A549 treated with DMSO at 1 μM for 4 hours (cell line): ENCODE measurements at places on chromosomes 5 and 9. TPM values are rescaled to one million over a fixed set of nuclear protein-coding genes. Genes with fewer than 3 reads are reported as not detected.

The C9 gene
- not detected in 5 replicates for total RNA-seq

The CDC14B gene
- total RNA-seq, result 9.0 to 13.0 TPM (median 11.1 TPM) in 5 replicates

The PCDHB16 gene
- 0.04 to 0.19 TPM (median 0.06 TPM) in 5 replicates for total RNA-seq

The HTR4 gene
- not detected in 5 replicates for total RNA-seq

The ZBED3 gene
- total RNA-seq, result 2.9 to 4.5 TPM (median 2.9 TPM) in 5 replicates

The ANKRD18A gene
- total RNA-seq, result 10.7 to 12.8 TPM (median 12.2 TPM) in 5 replicates

The ANAPC2 gene
- total RNA-seq, result 24.3 to 40.2 TPM (median 35.5 TPM) in 5 replicates
